Chondrocyte (in vitro differentiated cells): ENCODE measurements at places on chromosomes 7 and 10.

GRCh38 chr7:16729541-16729940 lies 24.0 kb upstream of the TSPAN13 start:
- no peak for DNase-seq

DNA sequence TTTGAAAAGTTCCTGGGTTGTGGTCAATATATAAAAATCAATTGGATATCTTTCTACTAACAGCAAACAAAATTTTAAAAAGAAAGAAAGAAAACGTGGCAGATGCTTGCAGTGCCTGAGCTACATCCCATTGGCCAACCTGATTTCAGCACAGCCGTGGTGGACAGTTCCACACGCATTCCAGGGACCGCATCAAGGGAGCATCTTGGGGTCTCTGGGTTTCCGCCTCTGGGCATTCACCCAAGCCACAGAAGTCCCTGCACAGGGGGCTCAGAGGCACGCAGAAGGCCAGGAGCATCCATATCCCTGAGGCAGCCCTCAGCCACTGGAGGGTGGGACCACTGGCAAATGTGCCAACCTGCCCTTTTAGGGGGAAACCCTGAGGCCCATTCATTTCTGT lies 254.5 kb upstream of the RNF32 start:
- DNase-seq, result no peak

DNA sequence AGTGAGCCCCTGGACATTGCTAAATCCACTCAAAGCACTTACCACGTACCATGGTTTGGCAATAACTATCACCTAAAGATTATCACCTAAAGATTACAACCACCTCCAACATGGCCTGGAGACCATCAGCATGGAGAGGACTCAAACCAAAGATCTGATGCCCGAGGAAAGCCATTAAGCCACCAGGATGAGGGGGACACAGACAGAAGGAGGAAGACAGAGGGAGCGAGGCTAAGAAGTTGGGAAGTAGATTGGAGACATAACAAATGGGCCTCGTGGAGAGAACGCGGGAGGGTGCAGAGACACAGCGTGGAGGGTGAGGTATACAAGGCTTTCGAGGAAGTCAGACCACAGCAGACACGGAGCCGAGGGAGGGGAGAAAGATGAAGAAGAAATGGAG lies 700.2 kb downstream of the PARD3 start:
- no peak for DNase-seq

- no peak for DNase-seq
These were observed 174.7 kb downstream of the HERPUD2 start for GRCh38 chr7:35519971-35520809.

GRCh38 chr10:15360566-15360965 lies 10.5 kb downstream of the FAM171A1 start:
- DNase-seq, result no peak

DNA sequence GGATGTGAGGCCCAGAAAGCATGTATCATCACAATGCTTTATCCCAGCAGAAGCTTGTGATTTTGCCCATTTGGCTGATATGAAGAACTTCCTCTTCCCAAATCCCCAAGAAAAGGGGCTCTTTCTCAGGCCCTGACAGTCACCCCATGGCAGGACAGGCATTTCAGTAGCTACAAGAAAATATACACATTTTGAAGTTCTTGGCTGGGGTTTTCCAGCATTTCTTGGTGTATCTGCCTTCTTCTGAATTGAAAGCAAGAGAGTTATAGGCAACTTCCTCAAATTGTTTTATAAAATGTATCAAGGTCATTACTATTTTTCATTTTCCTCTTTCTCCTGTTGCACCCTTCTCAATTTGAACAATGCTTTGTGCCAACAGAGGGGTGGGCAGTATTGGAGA lies 63.3 kb upstream of the PDLIM1 start:
- no peak for DNase-seq

DNA sequence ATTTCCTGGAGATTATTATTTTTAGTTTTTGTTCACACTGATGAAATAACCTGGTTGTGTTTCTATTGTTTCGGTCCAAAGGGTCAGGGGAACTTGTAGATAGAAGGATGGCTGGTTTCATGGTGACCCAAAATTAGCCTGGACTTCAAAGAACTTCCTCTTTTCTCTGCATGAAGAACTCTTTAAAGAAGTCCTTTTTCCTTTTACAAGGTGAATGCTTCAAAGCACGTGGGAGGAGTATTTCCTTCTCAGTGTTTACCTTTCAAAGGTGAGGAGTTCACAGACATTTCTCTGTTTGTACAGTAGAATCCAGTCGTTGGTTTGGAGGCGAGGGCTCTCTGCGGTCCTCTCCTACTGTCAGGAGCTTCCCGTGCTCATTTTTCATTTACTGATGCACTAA lies 561.7 kb downstream of the GATA3 start:
- no peak for DNase-seq

GRCh38 chr10:34864149-34865067 lies 49.3 kb upstream of the PARD3 start:
- no peak for DNase-seq

DNA sequence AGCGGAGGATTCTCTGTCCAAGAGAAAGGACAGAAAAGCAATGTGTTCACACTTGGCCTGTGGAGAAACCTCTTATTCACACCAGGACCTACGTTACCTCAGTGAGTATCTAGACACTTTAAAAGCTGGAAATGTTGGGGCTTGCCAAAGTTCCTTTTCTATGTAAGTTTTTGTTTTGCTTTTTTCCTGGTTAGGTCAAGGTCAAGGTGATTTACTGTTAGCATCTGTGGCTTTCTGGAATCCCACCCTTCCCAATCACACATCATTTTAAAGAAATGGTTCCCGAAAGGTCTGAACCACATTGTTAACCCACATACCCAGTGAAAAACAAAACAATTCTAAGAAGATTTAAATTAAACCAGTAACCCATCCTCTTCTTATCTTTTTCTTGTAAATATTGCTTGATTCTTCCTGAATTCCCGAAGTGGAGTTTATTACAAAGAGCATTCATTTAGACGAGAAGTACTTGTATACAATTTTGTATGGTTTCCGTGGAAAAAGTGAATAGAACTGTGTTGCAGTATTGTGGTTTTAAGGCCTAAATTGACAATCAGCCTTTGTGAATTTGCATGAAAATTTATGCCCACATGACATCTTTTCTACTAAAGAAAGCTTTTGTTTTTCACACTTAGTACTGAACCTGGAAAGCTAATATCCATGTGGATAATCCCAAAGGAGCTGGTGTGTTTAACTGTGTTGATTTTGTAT lies 827.0 kb upstream of the IGFBP3 start:
- no peak for DNase-seq

- no peak for DNase-seq
These were observed 46.2 kb downstream of the TMEM60 start for GRCh38 chr7:77752016-77752415.

DNA sequence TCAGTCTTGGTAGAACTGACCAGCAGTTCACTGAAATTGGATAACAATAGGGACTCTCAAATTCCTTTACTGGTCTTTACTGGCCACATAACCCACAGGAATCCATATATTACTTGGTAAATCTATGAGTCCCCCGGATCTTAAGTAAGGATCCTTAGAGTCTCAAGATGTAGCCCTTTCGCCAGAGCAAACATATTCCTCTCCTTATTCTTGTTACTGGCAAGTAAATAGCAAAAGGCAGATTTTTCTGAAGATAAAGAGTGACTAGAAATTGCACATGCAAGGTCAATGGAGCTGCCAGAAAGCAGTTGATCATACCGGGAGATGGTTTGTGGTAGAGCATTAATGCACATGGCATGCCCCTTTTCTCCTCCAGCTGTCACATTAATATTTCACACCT lies 283.0 kb downstream of the HDAC9 start:
- DNase-seq, result no peak

GRCh38 chr10:59517341-59517899 lies 155.1 kb upstream of the FAM13C start:
- DNase-seq, result no peak

- DNase-seq, result no peak
These were observed 54.2 kb downstream of the GUSB start for GRCh38 chr7:65927489-65928448.

- DNase-seq, result no peak
These were observed 7.1 kb downstream of the AGMO start for GRCh38 chr7:15554744-15555143.

DNA sequence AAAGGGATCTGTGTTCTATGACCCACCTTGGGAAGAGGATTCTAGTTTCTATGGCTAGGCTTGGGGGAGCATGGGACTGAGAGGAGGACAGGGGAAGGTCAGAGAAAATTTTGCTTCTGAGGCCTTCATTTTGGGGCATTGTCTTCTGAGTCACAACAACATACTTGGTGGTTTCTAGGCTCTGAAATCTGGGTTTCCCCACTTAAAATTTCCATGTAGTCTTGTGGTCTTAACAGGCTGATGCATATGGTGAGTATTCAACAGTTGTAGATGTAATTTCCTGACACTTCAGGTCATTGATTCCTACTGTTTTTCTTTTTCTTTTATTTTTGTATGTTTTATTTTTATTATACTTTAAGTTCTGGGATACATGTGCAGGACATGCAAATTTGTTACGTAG lies 88.5 kb downstream of the ANKRD7 start:
- no peak for DNase-seq

GRCh38 chr7:1013581-1013980 lies 30.6 kb downstream of the CYP2W1 start:
- DNase-seq, result no peak

GRCh38 chr7:117008886-117009531 lies 55.7 kb downstream of the ST7 start:
- DNase-seq, result no peak
